ENCODE measurements at places on chromosomes 3 and 15. TPM values are rescaled to one million over a fixed set of nuclear protein-coding genes. Genes with fewer than 3 reads are reported as not detected.

- peaks cover 85% of the 10 kb centered on the region for H3K4me1 ChIP-seq
- H3K27ac ChIP-seq: no peak overlapping the region
- no peaks in the 10 kb centered on the region for H3K36me3 ChIP-seq
- H3K27me3 ChIP-seq: no peaks in the 10 kb centered on the region
- H3K4me3 ChIP-seq: no peak overlapping the region
- DNase-seq: no peak
Measured at GRCh38 chr15:76991048-76991447, 3.9 kb upstream of the PSTPIP1 start.

DNA sequence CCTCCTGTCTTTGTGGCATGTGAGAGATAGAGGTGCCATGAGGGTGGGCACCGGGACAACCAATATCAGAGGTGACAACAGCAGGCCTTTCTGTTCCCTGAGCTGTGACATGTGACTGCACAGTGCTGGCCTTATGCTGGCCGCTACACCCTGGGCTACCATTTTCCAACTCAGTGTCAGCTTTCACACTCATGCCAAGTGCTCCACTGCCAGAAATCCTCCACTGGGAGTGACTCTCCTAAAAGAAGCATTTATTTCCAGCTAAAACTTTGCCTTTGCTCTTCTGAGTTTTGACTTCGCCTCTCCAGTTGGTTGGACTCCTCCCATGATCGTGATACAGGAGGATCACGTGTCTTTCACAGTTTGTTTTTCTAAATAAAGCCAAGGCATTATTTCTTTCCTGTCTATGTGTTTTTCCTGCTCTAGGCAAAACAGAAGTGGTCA, 31.4 kb downstream of the CA12 start:
- H3K4me3 ChIP-seq: no peak overlapping the region
- peaks cover 13% of the 10 kb centered on the region for H3K4me1 ChIP-seq
- no peaks in the 10 kb centered on the region for H3K27me3 ChIP-seq
- H3K36me3 ChIP-seq: no peaks in the 10 kb centered on the region
- DNase-seq: peak; percentile 60
- H3K27ac ChIP-seq: peak overlapping the region; percentile 20

- no peaks in the 10 kb centered on the region for H3K27me3 ChIP-seq
- H3K27ac ChIP-seq: no peak overlapping the region
- H3K4me1 ChIP-seq: no peaks in the 10 kb centered on the region
- H3K36me3 ChIP-seq: no peaks in the 10 kb centered on the region
Measured at GRCh38 chr3:132267391-132267993, 49.7 kb upstream of the ACP3 start.

DNA sequence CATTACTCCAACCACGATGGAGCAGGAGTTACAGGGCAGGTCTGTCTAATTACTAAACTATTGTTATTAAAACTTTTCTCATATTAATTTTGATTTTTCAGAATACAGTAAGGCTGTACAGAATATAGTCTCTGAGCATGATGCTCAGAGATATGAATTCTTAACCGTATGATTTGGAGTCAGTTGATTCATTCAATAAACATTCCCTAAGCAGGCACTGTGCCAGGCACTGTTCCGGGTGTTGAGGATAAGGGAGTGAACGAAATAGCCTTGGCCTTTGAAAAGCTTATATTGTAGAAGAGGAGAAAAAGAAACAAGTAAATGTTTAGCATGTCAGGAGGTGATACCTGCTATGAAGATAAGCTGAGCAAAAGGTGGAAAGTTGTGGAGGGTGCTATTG, 187.3 kb downstream of the KCNAB1 start:
- peak; percentile 59 for DNase-seq
- H3K36me3 ChIP-seq: no peaks in the 10 kb centered on the region
- H3K27ac ChIP-seq: no peak overlapping the region

CACNA1D gene
- total RNA-seq: 0.42 TPM

ROBO1 gene
- total RNA-seq: 8.1 TPM
